ENCODE measurements at places on chromosomes 6 and 20.

DNA sequence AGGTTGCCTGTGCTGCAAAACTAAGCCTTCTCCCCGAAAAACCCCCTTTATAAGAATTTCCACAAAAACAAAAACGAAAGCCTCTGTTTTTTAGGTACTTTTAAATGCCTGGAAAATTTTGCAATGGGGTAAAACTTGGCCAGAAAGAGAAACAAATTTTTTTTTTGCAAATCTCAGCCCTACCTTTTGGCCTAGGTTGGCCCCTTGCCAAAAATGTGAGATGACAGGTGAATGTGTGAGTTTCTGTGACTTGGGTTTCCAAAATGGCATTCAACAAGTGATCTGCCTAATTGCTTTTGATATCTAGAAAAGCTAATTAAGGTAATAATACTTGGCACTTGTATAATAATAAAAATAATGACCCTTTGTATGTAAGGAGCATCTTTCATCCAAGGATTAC is 48.4 kb downstream of the MAFB start:
- no peak for DNase-seq

GRCh38 chr6:81362246-81362645 is 390.2 kb downstream of the TENT5A start:
- no peak for DNase-seq

- no peak for DNase-seq
Observed at GRCh38 chr6:29851190-29851589, 23.6 kb downstream of the HLA-G start.

DNA sequence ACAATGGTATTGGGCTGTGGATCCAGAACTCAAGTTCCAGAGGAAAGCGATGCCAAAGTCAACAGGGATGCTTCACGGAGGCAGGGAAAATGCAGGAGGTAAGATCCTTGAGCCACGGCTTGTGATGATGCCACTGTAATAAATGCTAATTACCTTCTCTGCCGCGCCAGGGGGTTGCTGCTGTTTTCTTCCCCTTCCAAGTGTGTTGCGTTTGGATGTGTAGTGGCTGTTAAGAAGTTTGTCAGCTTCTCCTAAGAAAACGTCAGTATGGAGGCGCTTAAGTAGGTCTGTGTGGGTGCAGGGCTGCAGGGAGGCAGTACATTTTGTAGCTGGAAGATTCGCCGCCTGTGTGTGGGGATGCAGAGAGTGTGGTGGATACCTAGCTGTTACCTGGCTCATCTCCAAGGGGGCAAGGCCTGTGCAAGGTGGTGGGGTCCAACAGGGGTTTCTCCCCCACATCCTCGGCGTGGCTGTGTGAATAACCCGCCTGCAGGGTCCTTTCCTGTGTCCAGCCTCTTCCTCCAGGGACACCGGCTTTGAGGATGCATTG is 318.7 kb downstream of the CDH4 start:
- no peak for DNase-seq

DNA sequence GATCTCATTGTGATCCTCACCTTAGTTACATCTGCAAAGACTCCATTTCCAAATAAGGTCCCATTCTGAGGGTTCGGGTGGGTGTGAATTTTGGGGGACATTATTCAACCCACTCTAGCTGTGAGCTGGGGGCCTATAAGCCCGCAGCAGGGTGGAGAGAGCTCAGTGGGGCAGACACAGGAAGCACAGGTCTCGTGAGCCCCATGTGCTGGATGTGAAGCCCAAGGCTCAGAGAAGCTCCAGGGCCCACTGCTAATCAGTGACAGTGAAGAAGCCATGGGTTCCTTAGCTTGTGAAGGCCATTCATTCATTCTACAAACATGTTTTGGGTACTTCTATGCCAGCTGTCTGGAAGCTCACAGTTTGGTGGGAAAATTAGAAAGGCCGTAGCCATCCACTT is 47.5 kb downstream of the CHMP4B start:
- no peak for DNase-seq

Measured in tongue (tissue), 3 donors.